ENCODE measurements at places on chromosomes 2 and 18.

GRCh38 chr2:100887713-100888495, 68.0 kb downstream of the NPAS2 start:
- DNase-seq: no peak

GRCh38 chr18:30748541-30748940, 294.0 kb downstream of the DSC3 start:
- no peak for DNase-seq

GRCh38 chr2:46780411-46780800, 135.2 kb downstream of the MCFD2 start:
- no peak for DNase-seq

- no peak for DNase-seq
Measured at GRCh38 chr2:16604236-16604635, 61.4 kb downstream of the CYRIA start.

GRCh38 chr2:127365211-127365643, 22.5 kb downstream of the MAP3K2 start:
- no peak for DNase-seq

DNA sequence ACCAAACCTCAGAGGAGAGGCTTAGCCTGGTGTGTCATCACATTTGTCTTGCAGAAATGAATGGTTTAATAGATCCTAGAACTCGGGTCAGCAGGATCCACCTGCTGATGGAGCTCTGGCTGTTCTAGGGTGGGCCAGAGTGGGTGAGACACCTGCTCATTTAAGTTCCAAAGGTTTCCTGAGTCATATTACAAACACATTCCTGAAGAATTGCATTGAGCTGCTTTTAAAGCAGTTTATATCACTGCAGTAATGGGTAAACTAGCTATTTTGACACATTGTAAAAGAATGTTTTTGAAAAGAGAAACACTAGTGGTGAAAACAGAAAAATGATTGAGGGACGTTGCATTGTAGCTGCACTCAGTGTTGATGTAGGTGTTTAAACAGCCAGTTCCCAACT, 175.3 kb upstream of the TCF4 start:
- DNase-seq: no peak

GRCh38 chr2:168895771-168896170, 5.3 kb upstream of the G6PC2 start:
- no peak for DNase-seq

- DNase-seq: no peak
Measured at GRCh38 chr2:15412779-15413178, 148.4 kb downstream of the NBAS start.

- no peak for DNase-seq
Measured at GRCh38 chr2:19728125-19728524, 173.7 kb downstream of the TTC32 start.

GRCh38 chr2:61693744-61694143, 155.6 kb upstream of the XPO1 start:
- DNase-seq: no peak

GRCh38 chr2:58540681-58541080, 299.6 kb upstream of the FANCL start:
- DNase-seq: no peak

- no peak for DNase-seq
Measured at GRCh38 chr2:227095346-227095745, 68.7 kb downstream of the COL4A4 start.

DNA sequence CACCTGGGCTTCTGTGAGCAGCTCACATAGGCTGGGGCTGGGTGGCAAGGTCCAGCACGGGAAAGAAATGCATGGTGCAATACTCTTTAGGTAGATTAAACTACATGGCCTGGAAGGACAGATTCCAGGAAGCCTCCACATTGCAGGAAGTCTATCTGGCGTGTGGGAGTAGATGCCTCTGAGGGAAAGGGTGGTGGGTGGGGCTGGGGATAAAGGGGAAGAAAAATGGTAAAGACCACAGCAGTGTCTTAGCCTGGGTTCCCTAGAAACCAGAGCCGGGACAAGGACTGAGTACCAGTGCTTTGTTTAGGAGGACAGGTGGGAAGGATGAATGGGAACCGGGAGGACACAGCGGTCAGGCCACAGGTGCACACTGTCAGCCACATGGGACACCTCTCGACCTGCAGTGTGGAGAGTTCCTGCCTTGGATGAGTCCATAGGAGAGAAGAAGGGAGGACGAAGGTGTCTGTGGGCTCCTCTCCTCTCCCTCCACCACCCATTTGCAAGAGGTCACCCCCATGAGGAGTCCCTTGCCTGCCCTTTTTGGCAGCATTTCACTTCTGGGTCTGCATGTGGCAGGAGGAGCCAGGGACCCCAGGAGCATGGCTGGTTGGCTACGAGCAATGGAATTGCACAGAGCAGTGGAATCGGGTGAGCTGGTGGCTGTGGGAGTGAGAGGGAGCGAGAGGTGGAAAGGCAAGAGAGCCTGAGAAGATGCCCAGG, 91.5 kb upstream of the HS6ST1 start:
- DNase-seq: peak; percentile 53

DNA sequence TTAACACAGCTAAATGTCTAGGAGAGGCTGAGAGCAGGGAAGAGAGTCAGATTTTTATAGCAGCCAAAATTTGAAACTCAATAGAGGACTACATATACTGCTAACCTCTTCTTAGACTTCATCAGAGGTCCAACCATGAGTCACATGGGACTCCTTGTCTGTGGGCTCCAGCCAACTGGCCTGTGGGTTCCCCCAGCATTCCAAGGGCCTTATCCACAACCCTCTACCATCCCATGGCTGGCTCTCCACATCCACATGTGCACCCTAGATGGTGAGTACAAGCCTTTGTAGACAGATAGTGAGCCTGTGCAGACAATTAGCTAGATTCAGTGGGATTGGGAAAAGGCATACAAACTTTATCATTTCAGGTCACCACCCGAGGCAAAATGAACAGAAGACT, 901.9 kb upstream of the ZEB2 start:
- DNase-seq: no peak

DNA sequence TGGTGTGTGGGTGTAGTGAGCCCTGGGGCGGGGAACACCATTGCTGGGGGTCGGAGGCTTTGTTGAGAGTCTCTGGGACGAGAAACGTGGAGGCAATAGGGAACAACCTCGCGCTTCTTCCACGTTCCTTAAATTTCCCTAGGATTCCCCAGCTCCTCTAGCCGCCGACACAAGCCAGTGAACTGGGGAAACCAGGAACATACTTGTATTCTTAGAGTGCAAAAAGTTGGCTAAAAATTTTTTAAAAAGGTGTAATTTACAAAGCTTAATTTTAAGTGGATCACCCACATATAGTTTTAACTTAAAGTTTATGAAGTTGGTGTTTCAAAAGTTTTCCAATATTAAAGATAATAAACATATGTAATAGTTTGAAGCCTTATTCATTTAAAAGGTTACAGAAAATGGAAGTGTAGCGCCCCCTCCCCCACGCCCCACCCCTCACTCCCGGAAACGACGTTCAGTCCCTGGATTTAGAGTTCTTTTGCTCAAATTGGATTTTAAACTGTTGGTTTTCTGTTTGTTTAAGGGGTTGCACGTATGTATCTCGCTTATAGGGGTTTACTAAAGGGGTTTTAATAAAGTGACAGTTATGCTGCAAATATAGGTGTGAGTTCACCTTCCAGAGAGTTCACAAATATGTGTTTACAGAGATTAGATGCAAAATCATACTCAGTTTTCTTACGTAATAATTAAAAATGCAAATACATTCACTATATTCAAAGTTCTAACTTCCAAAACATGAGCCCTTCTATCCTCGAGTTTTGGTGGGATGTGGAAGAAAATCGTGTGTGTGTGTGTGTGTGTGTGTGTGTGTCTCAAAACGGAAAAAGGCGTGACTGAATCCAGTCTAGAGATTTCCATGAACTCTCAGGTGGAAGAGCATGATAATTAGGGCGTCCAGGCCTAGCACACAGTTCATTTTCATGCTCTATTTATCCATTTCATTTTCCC, 872 bp downstream of the DSG2 start:
- DNase-seq: no peak

DNA sequence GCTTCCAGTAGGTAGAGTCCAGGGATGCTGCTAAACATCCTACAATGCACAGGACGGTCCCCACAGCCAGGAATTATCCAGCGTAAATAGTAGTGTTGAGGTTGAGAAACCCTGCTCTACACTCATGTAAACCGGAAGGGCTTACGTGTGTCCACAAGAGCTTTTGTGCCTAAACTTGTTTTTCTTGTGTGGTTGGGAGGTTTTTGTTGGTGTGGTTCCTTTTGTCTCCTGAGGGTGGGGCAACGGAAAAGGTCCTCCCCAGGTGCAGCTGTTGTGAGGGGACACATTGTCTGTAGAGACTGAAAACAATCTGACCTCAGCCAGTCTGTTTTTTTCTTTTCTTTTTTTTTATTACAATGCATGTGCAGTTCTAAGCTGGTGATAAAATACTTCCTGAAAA, 72.7 kb upstream of the MGAT5 start:
- no peak for DNase-seq

DNA sequence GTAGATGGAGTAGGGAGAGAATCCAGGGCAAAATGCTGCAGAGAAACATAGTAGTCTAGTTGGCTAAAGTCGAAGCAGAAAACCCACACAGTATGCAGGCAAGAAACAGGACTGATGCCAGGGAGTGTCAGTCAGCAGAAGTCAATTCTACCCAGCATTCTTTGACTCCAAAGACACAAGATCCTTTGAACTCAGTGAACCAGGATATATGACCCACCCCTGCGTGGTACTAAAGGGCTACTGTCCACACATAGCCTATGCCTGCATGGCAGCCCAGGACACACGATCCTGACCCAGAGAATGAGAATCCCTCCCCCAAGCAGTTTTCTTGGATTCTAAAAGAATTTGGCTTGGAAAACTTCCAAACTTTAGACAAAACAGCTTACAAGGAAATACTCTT, 42.5 kb downstream of the ALK start:
- no peak for DNase-seq

- DNase-seq: no peak
Measured at GRCh38 chr2:207135340-207135739, 30.4 kb downstream of the KLF7 start.

GRCh38 chr18:23626451-23627279, 36.0 kb downstream of the ANKRD29 start:
- no peak for DNase-seq

DNA sequence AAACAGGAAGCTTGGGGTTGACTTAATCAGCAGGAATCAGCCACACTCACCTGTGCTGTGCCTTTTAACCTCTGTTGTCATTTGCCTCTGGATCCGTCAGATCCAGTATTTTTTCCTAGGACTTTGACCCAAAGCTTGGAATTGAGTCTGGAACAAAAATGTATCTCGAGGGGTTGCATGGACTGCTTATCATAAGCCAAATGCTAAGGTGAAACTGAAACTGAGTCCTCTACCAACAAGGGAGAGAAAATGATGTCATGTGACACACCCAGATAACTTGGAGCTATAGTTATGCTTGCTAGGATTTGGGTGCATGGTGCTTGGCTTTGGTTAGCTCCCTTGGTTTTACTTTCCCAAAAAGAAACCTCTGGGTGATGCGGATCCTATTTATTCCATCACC, 2158.6 kb upstream of the PIK3C3 start:
- no peak for DNase-seq

DNA sequence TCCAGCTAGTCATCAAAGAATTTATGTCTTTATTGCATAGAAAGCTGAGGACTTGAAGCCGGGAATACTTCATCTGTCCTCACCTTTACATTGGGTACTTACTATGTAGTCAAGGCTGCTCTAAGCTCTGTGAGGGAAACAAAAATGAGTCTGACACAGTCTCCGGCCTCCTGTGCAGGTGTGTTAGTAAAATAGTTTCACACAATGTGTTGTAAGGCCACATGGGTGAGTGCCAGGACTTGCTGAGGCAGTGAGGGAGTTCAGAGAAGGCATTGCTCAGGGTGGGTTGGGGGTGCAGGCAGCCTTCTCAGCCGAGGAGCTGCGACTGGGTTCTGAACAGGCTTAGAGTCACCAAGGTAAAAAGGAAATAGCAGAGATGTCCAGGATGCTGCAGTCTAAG, 54.5 kb upstream of the SMAD2 start:
- DNase-seq: no peak

GRCh38 chr2:60565472-60565871, 12.0 kb upstream of the BCL11A start:
- DNase-seq: no peak

DNA sequence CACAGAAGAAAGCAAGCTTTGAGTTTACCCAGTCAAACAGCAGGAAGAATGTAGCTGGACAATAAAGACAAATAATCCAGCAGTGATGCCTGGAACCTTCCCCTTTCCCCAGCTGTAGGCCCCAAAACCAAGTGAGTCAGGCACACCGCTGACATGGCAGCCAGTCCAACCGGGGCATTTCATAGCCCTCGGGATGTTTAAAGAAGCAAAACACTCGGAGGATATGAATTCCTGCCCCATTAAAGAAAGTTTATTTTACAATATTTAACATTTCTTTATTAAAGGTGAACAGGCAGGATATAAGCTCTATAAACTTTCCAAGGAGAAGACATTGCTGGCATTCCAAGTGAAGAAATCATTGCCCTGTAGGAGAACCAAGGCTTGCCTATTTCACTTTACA, 507.6 kb upstream of the TNP1 start:
- DNase-seq: no peak

- DNase-seq: no peak
Measured at GRCh38 chr2:61272421-61273070, 110.6 kb downstream of the C2orf74 start.

DNA sequence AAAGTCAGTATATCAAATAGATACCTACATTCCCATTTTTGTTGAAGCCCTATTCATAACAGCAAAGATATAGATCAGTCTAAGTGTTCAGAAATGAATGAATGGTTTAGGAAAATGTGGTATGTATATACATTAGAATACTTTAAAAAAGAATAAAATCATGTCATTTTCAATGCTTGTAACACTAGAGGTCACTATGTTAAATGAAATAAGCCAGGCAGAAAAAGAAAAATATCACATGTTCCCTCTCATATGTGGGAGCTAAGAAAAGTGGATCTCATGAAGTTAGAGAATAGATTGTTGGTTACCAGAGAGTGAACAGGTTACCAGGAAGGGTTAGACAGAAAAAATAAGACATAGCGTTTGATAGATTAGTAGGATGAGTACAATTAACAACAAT, 1111.0 kb upstream of the SLC39A10 start:
- DNase-seq: no peak

DNA sequence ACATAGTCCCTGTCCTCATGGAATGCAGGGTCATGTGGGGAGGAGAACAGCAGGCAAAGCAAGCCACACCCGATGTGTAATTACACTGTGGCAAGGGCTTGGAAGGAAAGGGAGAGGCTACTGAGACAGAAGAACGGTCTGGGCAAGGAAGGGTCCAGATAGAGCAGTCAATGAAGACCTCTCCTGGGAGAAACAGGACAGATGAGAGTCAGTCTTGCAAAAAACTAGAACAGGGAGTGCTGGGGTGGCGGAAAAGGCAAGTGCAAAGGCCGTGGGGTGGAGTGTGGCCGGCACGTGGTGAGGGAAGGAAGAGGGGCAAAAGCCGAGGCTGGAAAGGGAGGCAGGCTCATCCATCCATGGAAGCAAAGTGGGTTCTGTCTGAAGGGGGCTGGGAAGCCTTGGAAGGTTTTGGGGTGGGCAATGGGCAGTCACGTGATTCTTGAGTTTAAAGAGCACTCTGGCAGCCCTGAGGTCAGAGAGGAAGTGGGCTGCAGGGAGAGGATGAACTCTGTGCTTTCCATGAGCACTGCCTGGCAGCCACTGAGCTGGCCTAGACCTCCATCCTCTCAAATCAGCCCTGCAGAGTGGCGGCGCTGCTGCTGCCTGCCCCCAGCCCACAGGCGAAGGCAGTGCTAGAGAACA, 182.2 kb downstream of the INHBB start:
- no peak for DNase-seq

- DNase-seq: no peak
Measured at GRCh38 chr18:10128921-10129501, 215.2 kb downstream of the VAPA start.

- no peak for DNase-seq
Measured at GRCh38 chr18:10588975-10589374, 63.1 kb downstream of the NAPG start.

All from left forelimb (tissue), 1 donor.